ENCODE measurements at places on chromosomes 2 and 18.

GRCh38 chr18:56083097-56083521 is 495.1 kb upstream of the TCF4 start:
- DNase-seq = no peak

GRCh38 chr2:12434630-12435098 is 282.1 kb upstream of the TRIB2 start:
- no peak for DNase-seq

DNA sequence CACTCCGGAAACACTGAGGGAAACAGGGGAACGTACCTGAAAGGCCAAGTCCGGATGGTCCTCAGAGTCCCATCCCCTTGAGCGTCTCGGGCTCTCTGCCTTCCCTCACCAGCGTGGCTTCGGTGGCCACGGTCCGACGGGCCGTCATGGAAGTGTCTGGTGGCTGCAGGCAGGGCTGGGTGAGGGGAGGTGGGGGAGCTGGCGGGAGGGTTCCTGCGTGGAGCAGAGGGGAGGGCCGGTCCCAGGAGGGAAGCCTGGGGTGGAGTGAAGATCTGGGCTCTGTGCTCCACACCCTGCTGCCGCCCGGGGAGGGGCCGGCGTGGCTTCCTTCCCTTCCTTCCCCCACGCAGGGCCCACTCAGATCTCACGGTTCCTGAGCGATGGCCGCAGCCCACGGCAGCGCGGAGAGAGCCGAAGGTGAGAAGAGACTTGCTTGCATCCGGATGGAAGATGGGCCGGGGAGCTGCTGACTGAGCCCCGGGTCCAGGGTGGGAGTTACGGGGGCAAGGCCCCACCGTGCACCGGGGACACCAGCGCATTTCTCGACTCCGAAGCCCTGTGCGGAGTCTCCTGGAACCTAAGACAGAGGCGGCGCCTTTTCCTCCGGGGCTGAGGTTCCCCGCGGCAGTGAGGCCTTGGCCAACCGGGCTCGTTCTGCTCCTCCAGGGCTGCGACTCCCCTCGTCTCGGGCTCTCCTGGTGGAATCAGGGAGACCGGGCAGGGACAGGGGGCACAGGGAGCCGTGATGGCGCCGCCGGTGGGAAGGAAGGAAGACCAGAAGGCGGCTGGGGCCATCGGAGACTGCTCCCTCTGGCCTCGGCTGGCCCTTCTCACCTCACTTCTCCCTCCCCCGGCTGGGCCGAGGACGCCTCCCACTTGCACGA is 49.1 kb downstream of the KCNF1 start:
- DNase-seq = no peak

- DNase-seq = peak; percentile 53
These were observed 594.8 kb upstream of the ZEB2 start for GRCh38 chr2:145114726-145115125.

DNA sequence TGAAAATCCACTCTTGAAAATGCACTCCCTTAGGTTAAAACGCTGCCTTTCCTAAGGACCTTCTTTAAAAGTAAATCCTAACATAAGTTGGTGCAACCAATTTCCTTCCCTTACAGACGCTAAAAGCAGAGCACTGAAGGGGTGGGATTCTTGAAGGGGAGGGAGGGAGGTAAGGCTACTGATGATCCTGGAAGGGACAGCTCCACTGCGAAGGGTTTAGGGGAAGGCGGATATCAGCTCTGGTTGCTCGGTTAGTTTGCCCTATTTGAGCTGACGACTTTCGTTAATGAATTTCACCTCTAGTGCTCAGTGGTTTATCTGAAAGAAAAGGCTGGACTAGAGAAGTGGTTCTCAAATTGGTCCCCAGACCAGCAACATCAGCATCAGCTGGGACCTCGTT is 49.7 kb upstream of the SIGLEC15 start:
- DNase-seq = no peak

DNA sequence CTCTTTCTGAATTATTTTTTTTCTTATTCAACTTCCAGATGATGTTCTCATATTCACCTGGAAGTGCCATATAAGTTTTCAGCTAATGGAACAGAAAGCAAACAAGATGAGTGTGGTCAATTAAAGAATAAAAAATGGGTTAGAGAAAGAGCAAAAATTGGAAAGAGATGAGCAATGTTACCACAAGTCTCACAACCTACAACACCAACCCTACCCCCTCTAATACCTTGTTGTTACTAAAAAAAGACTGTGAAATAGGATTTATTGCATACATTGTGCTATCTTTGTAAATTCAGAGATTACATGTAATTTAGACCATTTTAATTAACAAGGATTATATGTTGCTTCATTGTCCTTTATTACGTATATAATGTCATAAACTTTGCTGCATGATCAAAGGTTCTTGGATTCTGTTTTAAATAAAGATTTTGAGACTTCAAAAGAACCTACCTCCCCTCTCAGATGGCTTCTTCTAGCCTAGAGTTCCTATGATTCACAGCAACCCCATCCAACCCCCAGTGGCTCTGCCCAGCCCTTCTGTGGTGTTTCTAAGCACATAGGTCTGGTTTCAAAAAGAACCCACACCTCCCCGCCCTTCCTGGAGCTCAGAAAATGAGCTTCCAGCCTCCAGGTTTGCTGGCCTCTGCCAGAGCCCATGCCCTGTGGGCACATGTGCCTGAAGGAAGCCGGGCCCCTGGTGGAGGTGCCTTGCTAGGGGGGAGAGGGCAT is 24.7 kb downstream of the LGALSL start:
- no peak for DNase-seq

GRCh38 chr18:57197261-57197660 is 50.4 kb downstream of the BOD1L2 start:
- DNase-seq = no peak

DNA sequence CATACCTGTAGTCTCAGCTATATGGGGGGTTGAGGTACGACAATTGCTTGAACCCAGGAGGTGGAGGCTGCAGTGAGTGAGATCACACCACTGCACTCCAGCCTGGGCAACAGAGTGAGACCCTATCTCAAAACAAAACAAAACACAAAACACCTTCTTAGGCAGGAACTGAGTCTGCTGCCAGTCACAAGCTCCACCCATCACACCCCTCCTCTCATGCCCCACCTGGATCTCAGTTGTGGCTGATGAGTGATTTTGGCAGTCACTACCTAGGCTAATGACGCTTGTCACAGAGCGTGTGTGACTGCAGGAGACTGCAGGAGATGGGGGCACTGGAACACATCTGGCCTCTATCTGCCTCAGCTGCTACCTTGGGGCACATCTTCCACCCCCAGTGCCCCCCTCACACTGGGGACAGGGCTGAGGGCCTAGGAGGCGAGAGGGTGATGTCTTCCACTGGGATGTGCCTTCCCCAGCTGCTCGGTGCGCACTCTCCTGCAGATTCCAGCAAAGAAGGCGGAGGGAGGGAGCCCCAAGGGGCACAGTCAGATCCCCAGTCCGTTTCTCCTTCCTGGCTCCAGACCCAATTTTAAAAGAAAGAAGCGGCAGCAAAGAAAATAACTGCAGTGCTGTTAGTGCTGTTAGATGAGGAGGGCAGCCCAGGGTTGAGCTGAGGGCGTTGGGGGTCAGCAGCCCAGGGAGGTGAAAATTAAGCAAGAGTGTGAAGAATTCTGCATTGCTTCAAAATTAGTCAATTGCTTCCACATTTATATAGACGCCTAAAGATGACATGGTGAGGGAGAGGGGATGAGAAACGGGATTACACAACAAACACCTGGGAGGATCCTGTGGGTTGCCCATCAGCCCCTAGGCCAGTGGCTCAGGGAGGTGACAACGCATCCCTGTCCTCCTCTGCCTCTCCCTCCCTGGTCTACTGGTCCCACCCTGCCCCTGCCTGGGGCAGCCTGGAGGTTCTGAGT is 143.6 kb upstream of the HAAO start:
- DNase-seq = no peak

GRCh38 chr18:53819671-53820070 is 404.8 kb downstream of the MBD2 start:
- DNase-seq = no peak

DNA sequence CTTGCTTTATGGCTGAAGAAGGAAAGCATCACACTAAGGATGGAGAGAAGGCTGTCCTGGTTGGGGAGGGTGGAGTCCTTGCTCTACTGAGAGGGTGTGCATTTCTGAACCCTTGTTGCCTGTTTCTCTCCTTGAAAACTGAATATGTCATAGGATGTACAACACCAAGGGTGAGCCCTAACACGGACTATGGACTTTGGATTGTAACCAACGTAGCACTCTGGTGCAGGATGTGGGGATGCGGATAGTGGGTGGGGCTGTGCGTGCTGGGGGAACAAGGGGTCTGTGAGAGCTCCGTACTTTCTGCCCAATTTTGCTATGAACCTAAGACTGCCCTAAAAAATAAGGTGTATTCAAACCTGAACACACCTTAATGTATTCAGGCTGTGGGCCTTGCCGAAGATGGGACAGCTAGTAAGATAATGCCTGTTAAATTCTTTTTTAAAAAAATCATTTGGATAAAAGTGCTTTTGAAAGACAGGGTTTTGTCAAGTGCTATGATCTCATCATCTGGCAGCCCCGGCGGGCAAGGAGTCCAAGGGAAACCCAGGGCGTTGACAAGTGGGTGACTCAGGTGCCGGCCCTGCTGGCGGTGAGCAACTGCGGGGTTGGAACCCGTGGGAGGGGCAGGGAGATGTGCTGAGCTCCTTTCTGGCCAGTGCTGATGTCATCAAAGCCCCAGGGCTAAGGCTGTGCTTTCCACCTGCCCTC is 54.0 kb downstream of the GATA6 start:
- DNase-seq = peak; percentile 82

- DNase-seq = no peak
These were observed 14.4 kb upstream of the VRK2 start for GRCh38 chr2:58032016-58032763.

DNA sequence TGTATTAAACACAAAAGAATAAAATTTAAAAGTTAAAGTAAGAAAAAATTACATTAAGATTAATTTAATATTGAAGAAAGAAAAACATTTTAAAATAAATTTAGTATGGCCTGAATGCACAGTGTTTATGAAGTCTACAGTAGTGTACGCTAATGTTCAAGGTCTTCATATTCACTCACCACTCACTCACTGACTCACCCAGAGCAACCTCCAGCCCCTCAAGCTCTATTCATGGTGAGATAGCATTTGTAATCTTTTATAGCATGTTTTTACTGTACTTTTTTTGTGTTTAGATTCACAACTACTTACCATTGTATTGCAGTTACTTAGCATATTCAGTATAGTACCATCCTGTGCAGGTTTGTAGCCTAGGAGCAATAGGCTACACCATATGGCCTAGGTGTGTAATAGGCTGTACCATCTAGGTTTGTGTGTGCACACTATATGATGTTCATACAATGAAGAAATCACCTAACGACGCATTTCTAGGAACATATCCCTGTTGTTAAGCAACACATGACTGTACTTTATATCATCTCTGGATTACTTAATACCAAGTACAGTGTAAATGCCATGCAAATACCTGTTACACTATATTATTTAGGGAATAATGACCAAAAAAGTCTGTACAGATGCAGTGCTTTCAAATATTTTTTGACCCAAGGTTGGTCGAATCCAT is 144.0 kb upstream of the IL1R2 start:
- no peak for DNase-seq

DNA sequence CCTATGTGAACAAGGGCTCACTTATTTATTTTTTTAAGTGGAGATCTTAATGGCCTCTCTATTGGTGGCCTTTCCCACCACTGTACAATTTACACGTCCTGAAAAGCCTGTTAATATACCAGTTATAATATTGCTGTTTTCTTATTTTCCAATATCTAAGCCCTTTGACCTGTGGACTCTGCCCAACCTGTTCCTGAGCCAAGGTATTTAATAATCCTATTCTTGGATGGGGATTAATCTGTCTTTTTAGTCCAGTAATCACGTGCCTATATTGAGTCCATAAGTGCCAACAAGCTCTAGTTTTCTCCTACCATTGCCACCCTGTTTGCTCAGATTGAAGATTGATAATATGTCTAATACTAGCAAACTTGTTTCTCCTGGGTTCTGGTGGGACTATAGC is 42.7 kb downstream of the MBD5 start:
- no peak for DNase-seq

- DNase-seq = no peak
These were observed 8.3 kb downstream of the EVX2 start for GRCh38 chr2:176075481-176075880.

DNA sequence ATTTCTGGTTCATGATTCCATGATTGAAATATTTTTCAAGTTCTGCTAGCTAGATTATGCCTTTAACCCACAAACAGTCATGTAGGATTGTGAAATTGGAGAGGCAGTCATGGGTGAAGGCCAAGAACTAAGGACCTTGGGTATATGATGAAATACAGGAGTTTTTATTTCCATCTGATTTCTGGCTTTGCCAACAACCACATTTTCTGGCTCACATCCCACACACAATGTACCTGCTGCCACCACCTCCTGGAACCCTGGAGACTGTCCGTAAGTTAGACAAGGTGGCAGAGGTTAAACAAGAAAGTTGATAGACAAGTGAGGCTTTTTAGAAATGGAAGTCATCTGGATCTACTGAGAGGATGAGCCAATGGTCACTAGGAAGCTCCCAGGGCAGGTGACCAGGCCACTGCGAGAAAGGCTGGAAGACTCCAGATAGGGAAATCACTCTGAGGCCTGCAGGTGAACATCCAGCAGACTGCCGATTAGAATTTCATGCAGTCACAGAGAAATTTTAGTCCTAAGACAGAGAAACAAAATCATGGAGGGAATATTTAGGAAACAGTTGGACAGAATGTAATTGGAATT is 402.0 kb downstream of the ALK start:
- DNase-seq = peak; percentile 71

GRCh38 chr2:124112966-124113365 is 87.9 kb downstream of the CNTNAP5 start:
- peak; percentile 3 for DNase-seq

- no peak for DNase-seq
These were observed 163.0 kb downstream of the SEPTIN10 start for GRCh38 chr2:109450574-109451273.

GRCh38 chr2:220029013-220029412 is 401.6 kb downstream of the SLC4A3 start:
- peak; percentile 13 for DNase-seq

GRCh38 chr2:24652265-24653182 is 140.7 kb downstream of the PTRHD1 start:
- no peak for DNase-seq

DNA sequence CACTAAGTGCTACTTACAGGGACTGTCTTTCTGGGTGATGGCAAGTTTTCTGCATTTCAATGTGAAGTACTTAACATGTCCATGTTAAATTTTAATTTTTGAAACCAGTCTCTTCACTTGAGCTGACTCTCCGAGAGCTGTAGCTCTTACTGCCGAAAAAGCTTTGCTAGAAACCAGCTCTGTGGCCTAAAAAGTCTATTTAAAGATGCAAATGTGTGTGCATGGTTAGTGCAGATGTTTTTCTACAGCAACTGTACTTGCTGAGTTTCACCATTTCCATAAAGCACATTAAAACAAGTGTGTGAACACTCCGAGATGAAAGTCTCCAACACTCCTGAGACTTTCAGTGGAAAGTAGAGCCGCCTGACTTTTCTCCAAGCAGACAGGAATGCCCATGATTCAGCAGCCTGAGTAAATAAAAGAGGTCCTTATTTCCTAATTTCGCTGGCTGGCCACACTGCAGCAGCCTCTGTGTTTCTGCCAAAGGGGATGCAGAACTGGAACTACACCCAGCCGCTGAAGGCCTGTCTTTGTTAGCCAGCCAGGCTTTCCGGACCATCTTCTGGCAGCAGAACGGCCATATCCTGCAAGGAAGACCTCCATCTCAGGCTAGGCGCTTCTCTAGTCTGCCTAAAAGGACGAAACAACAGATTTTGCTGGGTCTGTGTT is 121.2 kb downstream of the ZNF521 start:
- peak; percentile 96 for DNase-seq

GRCh38 chr2:240303896-240304745 is 131.3 kb upstream of the GPC1 start:
- DNase-seq = no peak

- no peak for DNase-seq
These were observed 115.7 kb downstream of the VIT start for GRCh38 chr2:36812196-36812595.

All from stromal cell of bone marrow (primary cell).